ENCODE measurements at places on chromosomes 11 and 22. TPM values are rescaled to one million over a fixed set of nuclear protein-coding genes. Genes with fewer than 3 reads are reported as not detected.

Gene OR8B12
- not detected for total RNA-seq

Gene TRIM48
- total RNA-seq = not detected

Gene EFCAB6
- 2.6 TPM for total RNA-seq

Gene APOL5
- total RNA-seq = not detected

Gene TRPM5
- not detected for total RNA-seq

Gene MMP10
- total RNA-seq = not detected

Gene SCO2
- 1.3 TPM for total RNA-seq

Gene IRF7
- 11.7 TPM for total RNA-seq

Gene KRTAP5-7
- not detected for total RNA-seq

Gene CNTN5
- total RNA-seq = 3.8 TPM

Gene MS4A6E
- not detected for total RNA-seq

Gene RFPL2
- total RNA-seq = not detected

Gene PDGFB
- total RNA-seq = not detected

Gene RFPL1
- total RNA-seq = not detected

Gene CHEK1
- total RNA-seq = 57.5 TPM

Gene LRRC75B
- total RNA-seq = 0.66 TPM

Gene PLA2G3
- total RNA-seq = not detected

Gene RCE1
- total RNA-seq = 27.5 TPM

Gene OR4A16
- not detected for total RNA-seq

Gene C11orf21
- total RNA-seq = 1.5 TPM

Gene OVCH2
- not detected for total RNA-seq

Gene LRP4
- total RNA-seq = 1.0 TPM

Gene TRIM66
- 1.8 TPM for total RNA-seq

Gene SLC17A6
- 0.02 TPM for total RNA-seq

Gene CNGA4
- total RNA-seq = not detected

Gene RIMBP3C
- 0.31 TPM for total RNA-seq

Gene APOA1
- 0.54 TPM for total RNA-seq

Gene MPZL3
- total RNA-seq = 9.8 TPM

Gene KDM2A
- total RNA-seq = 12.7 TPM

Gene CHCHD10
- total RNA-seq = 14.9 TPM

Gene GSTT2B
- total RNA-seq = 12.3 TPM

Gene MPZL2
- total RNA-seq = 1.0 TPM

Gene PRSS23
- total RNA-seq = 125 TPM

Gene TH
- not detected for total RNA-seq

Gene TRIM29
- 2.8 TPM for total RNA-seq

Gene TPBGL
- total RNA-seq = not detected

Gene C11orf24
- 62.5 TPM for total RNA-seq

Gene MUC5AC
- not detected for total RNA-seq

Gene CRACR2B
- total RNA-seq = not detected

Gene TSG101
- 125 TPM for total RNA-seq

Gene MS4A6A
- total RNA-seq = not detected

Gene MYOD1
- total RNA-seq = not detected

Gene IGSF9B
- total RNA-seq = 1.7 TPM

Gene PYGM
- 0.25 TPM for total RNA-seq

Gene GPHA2
- total RNA-seq = not detected

Gene ARHGAP8
- 2.5 TPM for total RNA-seq

Gene NRXN2
- 0.35 TPM for total RNA-seq
